ENCODE measurements at places on chromosomes 1 and 21.

DNA sequence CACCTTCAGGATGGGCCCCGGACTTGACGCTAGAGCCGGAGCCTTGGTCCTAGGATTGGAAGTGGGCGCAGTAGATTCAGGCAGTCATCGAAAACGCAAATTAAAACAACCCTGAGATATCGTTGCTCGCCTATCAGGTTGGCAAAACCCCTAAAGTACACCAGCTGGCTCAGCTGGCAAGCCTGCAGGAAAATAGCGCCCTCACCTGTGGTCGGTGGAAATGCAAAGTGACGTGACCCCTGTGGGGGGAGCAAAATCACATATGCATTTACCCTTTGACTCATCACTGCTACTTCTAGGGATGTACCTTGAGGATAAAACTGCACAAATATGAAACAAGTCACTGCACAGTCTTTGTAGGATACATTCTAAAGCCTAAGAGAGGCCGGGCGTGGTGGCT, 170.3 kb upstream of the TMEM51 start:
- no peak for DNase-seq

- no peak for DNase-seq
Measured at GRCh38 chr21:28776251-28776650, 216.4 kb downstream of the LTN1 start.

- DNase-seq, result no peak
Measured at GRCh38 chr1:117861694-117862093, 67.7 kb downstream of the GDAP2 start.

- no peak for DNase-seq
Measured at GRCh38 chr21:42360317-42360716, 6.0 kb downstream of the TFF1 start.

GRCh38 chr21:46168659-46169386, 13.4 kb upstream of the FTCD start:
- no peak for DNase-seq

DNA sequence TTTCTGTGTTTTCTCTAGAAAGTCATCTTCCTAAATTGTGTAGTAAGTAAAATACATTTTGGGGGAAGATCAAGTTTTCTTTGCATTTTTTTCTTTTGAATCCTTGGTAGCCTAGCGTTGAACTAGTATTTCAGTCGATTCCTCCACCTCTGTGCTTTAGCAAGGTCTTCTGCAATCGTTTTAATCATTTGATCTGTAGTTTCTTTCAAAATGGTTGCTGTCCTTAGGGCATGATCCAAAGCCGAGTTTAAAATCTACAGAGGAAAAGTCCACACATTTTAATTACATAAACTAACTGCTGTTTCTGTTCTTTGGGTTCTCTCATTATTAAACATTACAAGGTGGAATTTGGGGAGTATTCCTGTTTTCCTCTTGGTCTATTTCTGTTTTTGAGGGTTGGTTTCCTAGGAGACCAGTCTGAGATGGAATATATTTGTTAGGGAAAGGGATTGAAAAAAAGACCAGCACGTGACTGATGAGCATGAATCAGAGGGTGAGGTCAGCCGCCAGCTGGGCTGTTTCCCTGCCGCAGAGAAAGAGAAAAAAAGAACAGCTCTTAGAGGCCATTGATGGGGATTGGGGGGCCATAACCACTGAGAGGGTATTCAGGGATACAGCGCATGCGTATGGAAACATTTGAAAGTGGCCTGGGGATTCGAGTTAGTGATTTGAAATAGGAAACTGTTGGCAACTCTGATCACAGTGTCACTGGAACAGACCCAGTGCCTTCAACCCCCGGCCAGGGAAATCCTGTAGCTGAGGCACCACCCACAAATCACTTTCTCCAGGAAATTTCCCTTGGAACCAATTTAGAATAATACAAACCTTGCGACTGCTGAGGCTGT, 40.6 kb downstream of the AKNAD1 start:
- peak; percentile 29 for DNase-seq

GRCh38 chr21:38297871-38298270, 41.1 kb downstream of the KCNJ15 start:
- DNase-seq, result no peak

GRCh38 chr1:246932366-246932700, 585 bp upstream of the AHCTF1 start:
- DNase-seq, result no peak

- no peak for DNase-seq
Measured at GRCh38 chr1:51784997-51785421, 93.5 kb downstream of the NRDC start.

- no peak for DNase-seq
Measured at GRCh38 chr1:55051621-55052020, 12.3 kb downstream of the PCSK9 start.

DNA sequence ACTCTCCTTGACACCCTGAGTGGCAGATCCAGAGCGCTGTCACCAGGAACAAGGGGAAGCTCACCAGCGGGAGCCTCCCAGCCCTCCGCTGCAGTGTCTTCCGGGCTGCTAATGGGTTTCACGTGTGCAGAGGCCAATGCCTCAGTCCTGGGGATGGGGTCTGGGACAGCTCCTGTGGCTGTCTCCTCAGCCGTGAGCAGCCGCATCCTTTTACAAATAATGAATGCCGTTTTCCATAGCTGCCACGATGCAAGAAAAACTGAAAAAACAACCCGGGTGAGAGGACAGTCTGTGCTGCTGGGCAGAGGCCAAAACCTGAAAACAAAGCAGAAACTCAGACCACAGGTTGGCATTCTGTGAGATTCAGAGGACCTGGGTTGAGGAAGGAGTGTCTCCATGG, 212.2 kb upstream of the RAB4A start:
- DNase-seq, result no peak

- no peak for DNase-seq
Measured at GRCh38 chr21:26909972-26910371, 56.9 kb downstream of the ADAMTS5 start.

DNA sequence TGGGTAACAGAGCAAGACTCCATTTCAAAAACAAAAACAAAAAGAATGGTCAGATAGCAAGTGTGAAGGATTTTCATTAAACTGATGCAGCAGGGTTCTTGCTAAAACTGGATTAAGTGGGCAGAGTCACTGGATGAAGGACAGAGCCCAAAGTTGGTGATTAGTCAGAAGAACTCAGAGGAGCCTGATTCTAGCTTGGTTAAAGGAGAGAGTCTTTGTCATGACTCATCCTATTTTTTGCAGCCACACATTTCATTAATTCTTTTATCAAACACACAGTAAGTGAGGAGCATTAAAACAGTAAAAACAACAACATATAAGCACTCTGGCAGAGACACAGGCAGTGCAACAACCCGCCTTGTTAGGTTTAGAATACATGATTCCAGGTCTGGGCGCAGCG, 56.0 kb upstream of the EDARADD start:
- DNase-seq, result no peak

DNA sequence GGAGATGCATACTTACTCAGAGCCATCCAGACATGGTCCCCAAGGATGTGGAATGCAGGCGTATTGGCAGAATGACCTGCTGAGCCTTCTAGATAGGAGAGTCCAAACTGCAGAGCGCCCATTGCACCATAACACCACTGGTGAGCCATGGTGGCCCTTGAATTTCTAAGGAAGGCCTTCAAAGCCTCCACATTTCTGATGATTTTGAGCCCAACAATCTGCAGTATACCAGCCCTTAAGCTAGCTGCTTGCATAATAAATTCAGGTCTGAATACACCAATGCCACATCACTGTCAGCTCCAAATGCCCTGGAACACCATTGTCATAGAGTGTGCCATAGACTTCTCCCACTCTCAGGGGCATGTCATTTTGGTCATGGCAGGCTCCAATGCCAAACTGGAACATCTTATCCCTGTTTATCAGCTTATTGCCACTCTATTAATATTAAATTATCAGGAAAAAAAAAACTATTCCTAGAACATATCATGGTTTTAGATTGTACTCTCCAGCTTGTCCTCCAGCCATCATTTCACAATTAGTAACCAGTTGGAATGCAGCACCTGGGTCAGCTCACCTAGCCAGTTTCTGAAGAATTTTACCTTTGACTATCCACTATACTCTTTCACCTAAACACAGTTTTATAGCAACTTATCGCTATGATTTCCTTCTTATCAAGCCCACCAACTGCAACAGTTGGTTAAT, 26.9 kb downstream of the NPHS2 start:
- no peak for DNase-seq

DNA sequence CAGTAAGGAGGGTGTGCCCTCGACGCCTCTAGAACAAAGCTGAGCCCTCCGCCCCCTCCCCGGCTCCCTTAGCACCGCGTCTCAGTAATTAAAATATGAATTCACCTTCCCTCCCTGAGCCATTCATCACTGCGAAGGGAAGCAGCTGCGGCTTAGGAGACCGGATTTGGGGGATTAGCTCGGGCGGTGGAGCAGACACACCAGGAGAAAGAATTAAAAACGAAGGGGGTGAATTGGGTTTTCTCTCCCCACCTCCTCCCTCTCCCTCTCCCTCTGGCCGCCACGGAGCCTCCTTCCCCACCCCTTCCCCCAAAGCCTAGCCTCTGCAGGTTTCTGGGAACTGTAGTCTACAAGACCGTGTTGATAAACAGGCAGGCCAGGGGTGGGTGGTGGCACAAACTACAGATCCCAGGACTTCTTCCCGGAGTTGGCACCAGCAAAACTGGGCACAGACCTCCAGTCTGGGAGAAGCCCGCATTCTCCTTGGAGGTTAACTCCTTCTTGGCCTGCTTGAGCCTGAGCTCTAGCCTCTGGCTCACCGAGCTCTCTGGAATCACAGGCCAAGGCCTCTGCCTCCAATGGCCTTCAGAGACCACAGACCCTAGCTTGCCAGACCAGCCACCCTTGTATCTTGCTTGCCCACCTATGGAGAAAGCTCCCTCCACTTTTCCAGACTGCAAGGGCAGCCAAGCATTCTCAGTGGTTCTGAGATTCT, 10.8 kb downstream of the BLACAT1 start:
- DNase-seq, result no peak

- DNase-seq, result no peak
Measured at GRCh38 chr1:228911225-228912210, 176.2 kb downstream of the RHOU start.

- no peak for DNase-seq
Measured at GRCh38 chr1:26972390-26972789, 12.1 kb upstream of the KDF1 start.

DNA sequence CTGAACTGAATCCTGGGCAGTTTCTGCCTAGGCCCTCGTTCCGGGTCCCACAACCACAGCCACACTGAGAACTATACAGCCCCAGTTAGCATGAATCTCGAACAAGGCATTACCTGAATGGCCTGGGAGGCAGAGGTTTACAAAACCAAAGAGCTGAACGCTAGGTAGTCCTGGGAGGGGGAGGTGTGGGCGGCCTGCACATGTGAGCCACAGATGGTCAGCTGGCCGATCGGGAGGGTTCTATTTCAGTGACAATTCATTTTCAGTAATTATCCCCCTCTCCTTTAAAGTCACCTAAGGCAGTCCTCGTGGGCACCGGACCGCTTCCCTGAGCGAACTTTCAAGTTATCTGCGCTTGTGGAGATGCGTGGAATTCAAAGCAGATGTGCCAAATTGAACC, 111.9 kb downstream of the GLIS1 start:
- no peak for DNase-seq

- DNase-seq, result no peak
Measured at GRCh38 chr1:221415651-221416050, 326.2 kb downstream of the DUSP10 start.

DNA sequence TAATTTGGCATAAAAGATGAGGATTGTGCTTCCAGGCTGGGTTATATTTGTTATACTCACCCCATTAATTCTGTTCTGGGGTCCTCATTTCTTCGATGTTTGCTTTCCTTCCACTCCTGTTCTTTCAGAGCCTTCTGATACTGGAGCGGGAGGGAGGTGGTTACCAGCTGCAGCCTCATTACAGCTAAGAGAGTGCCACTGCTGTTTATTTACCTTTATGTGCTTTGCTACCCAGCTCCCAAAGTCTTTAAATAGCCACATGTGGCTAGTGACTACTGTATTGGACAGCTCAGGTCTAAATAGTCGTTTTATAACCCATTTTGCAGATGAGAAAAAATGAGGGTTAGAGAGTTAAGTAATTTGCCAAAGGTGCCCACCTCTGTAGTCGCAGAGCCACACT, 25.1 kb downstream of the PLEKHM2 start:
- no peak for DNase-seq

GRCh38 chr1:91440847-91441246, 36.2 kb upstream of the HFM1 start:
- no peak for DNase-seq

- DNase-seq, result no peak
Measured at GRCh38 chr21:42117967-42118780, 47.1 kb downstream of the UMODL1 start.

DNA sequence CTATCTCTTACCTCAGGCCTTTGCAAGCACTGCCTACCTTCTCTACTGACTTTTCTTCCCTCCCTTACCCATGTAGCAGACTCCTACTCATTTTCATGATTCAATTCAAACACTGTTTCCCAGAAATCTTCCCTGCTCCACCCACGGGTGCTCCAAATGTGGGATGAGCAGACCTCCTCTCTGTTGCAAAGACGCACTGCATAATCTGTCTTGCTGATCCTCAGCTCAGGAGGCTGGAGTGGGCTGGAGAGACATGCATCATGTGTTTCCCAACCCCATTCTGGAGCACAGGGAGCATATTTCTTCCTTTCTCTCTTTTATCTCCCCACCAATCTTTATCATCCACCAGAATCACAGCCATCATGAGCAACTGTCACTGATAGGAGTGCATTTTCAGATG, 459.9 kb upstream of the NFIA start:
- no peak for DNase-seq

DNA sequence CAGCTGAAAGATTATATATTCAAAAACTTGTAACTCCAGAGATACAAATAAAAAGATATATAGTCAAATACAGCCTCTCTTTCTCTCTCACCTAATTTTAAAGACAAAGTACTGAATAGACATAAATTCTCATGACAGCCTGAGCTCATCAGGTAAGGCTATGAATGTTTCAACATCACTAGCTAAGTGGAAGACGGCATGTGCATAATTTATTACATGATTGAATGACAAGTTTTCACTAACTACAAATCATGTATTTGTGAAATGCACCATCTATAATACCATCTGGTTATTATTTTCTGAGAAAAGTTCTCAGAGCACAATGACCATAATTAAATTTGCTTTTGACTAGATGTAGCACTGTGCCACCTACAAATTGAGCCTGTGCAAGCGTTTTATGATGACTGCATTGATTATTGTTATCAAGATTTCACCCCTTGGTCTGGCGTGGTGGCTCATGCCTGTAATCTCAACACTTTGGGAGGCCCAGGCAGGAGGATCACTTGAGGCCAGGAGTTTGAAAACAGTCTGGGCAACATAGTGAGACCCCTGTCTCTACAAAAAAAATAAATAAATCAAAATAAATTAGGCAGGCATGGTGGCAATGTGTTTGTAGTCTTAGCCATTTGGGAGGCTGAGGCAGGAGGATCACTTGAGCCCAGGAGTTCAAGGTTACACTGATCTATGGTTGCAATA, 128.2 kb downstream of the APP start:
- no peak for DNase-seq

Measured in NCI-H187 (cell line).